ENCODE measurements at places on chromosomes 1 and 21. TPM values are rescaled to one million over a fixed set of nuclear protein-coding genes. Genes with fewer than 3 reads are reported as not detected.

DNA sequence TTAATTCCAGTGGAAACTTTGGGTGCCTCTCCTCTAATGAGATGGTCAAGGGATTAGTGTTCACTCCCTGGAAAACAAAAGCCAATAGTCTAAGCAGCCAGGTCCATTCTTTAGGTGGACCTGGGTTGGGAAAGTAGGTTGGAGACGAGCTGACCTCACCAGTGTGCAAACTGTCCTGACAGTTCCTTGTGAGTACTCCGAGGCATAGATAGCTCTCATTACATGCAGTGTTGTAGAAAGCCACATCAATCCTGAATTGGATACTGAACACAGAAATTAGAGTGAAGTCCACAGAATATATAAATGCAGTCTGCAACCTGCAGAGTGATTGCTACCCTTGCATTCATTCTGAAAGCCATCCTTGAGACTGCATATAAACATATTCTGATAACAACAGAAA, 675.1 kb upstream of the CXADR start:
- DNase-seq: no peak

SH2D1B gene
- 0.63 TPM for total RNA-seq

SPRR1A gene
- total RNA-seq: not detected

DNA sequence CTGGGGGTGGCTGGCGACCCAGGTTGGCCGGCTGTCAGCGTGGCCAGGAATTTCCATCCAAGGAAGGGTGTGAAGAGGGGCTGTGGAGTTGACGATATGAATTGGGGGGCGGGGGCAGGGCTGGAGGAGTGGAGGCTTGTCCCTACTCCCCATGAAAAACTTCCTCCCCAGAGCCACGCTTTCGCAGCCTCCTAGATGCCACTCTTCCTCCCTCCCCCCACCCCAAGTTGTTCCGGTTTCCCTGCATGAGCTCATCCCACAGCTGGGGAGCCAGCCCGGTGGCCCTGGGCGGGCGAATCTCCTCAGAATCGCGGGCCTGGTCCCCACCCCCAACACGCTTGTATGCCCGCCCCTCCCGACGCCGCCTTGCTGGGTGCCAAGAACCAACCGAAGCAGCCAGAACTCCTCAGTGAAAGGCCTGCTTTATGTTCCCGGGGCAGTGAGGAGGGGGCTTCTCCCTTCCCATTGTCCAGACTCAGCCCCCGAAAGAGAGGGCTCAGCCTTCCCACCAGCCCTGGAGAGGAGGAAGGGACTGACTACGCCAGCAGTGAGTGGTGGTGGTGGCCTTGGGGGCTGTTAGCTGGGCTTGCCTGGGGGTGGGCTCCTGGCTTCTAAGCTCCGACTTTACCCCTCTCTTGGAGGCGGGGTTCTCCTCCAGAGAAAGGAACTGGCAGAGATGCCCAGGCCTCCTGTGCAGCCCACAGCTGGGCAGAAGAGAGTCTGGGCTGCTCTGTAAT, 1.8 kb upstream of the CSMD2 start:
- peak; percentile 81 for DNase-seq

DNA sequence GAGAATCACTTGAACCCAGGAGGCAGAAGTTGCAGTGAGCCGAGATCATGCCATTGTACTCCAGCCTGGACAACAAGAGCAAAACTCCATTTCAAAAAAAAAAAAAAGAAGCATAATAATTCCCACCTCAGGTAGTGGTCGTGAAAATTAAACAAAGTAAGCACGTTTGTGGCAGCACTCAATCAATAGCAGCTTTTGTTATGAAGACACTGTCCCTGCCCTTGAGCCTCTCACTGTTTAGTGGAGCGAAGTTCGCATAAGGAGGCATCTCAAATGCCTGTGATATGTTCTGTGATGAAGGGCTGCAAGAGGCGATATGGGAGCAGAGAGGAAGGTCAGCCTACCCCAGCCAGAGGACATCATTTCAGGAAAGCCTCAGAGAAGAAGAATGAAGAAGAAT, 43.8 kb upstream of the RASAL2 start:
- no peak for DNase-seq

AKNAD1 gene
- total RNA-seq: not detected

All from aorta (tissue), 5 donors.